ENCODE measurements at places on chromosomes 16 and 17. TPM values are rescaled to one million over a fixed set of nuclear protein-coding genes. Genes with fewer than 3 reads are reported as not detected.

DNA sequence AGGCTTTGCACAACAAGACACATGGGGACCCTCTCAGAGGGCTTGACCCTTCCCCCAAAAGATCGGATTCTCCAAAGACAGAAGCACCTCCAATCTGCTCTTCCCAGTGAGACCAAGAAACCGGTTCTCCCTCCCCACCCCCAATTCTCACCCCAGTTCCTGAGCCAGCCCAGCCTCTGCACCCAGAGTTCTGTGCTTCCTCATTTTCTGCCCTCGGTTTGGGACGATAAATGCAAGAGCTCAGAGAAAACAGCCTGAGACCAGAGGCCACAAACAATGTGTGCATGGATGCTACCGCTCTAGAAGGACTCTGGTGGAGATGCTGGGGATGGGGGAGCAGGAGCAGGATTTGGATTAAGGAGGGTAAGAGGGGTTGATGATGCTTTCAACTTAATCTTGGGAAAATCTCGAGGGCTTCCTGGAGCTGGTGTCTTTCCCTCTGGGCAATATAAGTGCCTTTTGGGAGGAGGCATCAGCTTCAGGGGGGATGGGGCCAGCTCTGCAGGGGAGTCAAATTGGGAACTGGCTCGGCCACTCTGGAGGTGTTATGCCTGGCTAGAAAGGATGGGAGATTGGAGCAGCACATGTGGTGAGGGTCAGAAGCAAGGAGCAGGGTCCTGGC lies 6.0 kb downstream of the KRT15 start:
- no peak for DNase-seq
- H3K27me3 ChIP-seq: peaks cover 6% of the 10 kb centered on the region
- no peak overlapping the region for H3K27ac ChIP-seq
- no peaks in the 10 kb centered on the region for H3K36me3 ChIP-seq
- no peaks in the 10 kb centered on the region for H3K4me1 ChIP-seq

DNA sequence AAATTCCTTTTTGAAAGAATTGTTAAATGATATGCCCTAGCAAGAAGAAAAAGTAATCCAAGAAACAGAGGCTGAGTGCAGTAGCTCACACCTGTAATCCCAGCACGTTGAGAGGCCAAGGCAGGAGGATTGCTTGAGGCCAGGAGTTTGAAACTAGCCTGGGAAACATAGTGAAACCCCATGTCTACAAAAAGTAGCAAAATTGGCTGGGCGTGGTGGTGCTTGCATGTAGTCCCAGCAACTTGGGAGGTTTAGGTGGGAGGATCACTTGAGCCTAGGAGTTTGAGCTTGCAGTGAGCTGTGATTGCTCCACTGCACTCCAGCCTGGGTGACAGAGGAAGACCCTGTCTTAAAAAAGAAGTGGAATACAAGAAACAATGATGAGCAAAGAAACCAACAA lies 56.1 kb downstream of the NT5M start:
- H3K4me3 ChIP-seq: no peak overlapping the region
- no peak overlapping the region for H3K27ac ChIP-seq
- no peak for DNase-seq
- H3K27me3 ChIP-seq: no peaks in the 10 kb centered on the region
- H3K4me1 ChIP-seq: peaks cover 30% of the 10 kb centered on the region

GRCh38 chr17:36030956-36031355 lies 13.2 kb upstream of the CCL23 start:
- H3K36me3 ChIP-seq: no peaks in the 10 kb centered on the region
- H3K27me3 ChIP-seq: no peaks in the 10 kb centered on the region
- H3K27ac ChIP-seq: no peak overlapping the region
- no peak overlapping the region for H3K4me3 ChIP-seq

GRCh38 chr16:29694384-29695195 lies 15.6 kb downstream of the QPRT start:
- no peak overlapping the region for H3K27ac ChIP-seq
- H3K4me1 ChIP-seq: peaks cover 19% of the 10 kb centered on the region
- peaks cover 22% of the 10 kb centered on the region for H3K36me3 ChIP-seq
- H3K27me3 ChIP-seq: no peaks in the 10 kb centered on the region
- no peak overlapping the region for H3K4me3 ChIP-seq

DNA sequence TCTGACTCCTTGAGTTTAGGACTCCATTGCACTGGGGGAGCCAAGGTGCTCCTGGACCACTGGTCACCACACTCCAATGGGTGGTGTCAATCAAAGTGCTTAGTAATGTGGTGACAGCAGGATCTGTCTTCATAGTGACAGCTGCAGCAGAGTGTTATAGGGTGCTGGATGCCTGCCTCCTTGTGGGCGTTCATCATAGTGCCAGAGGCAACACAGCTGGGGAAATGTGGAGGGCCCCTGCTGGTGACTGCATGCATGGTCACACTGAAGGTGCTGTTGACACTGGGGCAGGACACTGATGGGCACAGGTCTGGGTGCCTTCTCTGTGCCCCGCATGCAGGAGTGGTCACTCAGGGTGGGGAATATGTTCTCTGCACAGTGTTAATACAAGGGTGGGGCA lies 177.5 kb upstream of the CDH8 start:
- no peaks in the 10 kb centered on the region for H3K4me1 ChIP-seq
- no peak overlapping the region for H3K4me3 ChIP-seq
- no peaks in the 10 kb centered on the region for H3K36me3 ChIP-seq
- peak; percentile 29 for DNase-seq

Gene TNFRSF13B
- not detected for total RNA-seq

DNA sequence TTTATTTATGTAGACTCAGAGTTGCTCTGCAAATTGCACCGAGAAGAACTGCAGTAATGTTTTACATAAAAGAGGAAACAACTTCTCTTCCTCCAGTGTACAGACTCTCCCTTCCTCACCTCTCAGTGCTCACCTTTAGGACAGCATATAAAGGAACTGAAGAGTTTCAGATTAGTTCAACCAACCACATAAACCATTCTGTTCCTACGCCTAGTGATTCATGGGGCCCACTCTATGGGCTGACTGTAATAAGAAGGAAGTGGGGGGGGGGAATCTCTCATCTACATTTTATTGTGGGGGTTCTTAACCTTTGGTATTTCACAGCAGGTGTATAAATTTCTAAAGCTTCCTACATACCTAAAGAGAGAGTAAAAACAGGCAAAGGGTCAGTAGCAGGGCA lies 18.3 kb downstream of the ZSWIM7 start:
- peaks cover 1% of the 10 kb centered on the region for H3K36me3 ChIP-seq
- no peaks in the 10 kb centered on the region for H3K4me1 ChIP-seq
- H3K27ac ChIP-seq: no peak overlapping the region
- no peak for DNase-seq
- H3K4me3 ChIP-seq: no peak overlapping the region
- no peaks in the 10 kb centered on the region for H3K27me3 ChIP-seq

- H3K4me1 ChIP-seq: no peaks in the 10 kb centered on the region
- H3K27me3 ChIP-seq: no peaks in the 10 kb centered on the region
- no peak for DNase-seq
- H3K4me3 ChIP-seq: no peak overlapping the region
- no peak overlapping the region for H3K27ac ChIP-seq
- no peaks in the 10 kb centered on the region for H3K36me3 ChIP-seq
These were observed 615.6 kb upstream of the SOX9 start for GRCh38 chr17:71505200-71505599.

- peaks cover 48% of the 10 kb centered on the region for H3K27me3 ChIP-seq
- no peak overlapping the region for H3K4me3 ChIP-seq
- DNase-seq: no peak
- H3K36me3 ChIP-seq: no peaks in the 10 kb centered on the region
- no peak overlapping the region for H3K27ac ChIP-seq
- H3K4me1 ChIP-seq: no peaks in the 10 kb centered on the region
These were observed 298.8 kb downstream of the FOXL1 start for GRCh38 chr16:86877108-86877507.

DNA sequence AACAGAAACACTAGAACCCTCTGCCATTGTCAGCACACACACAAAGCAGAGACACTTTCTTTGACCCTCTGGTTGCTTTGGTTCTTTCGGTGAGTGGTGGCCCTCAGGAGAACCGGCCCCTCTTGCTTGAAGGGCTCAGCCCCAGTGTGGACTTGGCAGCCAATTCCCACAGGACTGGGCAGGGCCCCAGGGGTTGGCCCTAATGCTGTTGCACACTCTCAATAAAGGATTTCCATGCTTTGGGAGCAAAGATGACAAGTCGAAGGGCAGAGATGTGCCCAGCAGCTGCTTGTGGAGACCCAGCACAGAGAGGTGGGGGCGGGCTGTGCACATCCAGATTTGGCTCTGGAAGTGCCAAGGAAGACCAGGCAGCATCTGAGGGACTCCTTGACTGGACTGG lies 149.0 kb downstream of the NTN1 start:
- peaks cover 31% of the 10 kb centered on the region for H3K4me1 ChIP-seq
- peaks cover 10% of the 10 kb centered on the region for H3K27me3 ChIP-seq
- no peak overlapping the region for H3K4me3 ChIP-seq
- DNase-seq: no peak
- H3K27ac ChIP-seq: no peak overlapping the region

GRCh38 chr16:72091217-72091616 lies 2.2 kb downstream of the TXNL4B start:
- H3K27ac ChIP-seq: peak overlapping the region; percentile 1
- peak overlapping the region; percentile 100 for H3K4me3 ChIP-seq
- no peaks in the 10 kb centered on the region for H3K27me3 ChIP-seq
- peaks cover 48% of the 10 kb centered on the region for H3K4me1 ChIP-seq
- peaks cover 47% of the 10 kb centered on the region for H3K36me3 ChIP-seq

DNA sequence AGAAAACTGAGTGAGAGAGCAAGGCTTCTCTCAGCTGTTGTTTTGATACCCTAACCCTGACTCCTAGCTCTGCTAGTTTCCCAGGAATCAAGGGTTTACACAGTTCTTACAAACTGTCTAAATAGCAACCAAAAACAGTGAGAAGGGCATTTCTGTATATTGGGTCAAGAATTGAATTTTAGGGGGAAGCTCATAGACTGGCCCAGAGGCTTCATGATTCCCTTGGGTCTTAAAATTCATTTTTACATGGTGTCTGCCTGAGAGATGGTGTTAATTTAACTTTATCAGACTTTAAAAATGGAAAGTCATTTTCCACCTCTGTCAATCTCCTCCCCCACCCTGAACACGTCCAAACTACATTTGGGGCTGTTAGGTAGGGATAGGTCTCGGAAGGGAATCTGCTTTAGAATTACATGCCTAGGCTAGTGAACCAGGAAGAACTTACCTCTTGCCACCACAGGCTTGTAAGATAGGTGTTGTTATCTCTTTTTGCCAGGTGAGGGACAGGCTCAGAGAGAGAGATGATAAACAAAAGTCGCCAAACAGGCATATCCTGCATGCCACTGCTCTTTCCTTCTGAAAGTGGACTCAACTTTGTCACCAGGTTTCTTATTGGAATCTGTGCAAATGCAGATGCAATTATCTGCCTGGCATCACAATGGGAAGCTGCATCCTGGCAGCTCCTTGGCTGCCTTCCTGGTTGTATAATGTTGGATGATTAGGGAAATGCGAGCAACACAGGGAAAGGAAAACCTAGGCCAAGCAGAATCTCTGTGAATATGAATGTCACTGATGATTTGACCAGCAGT lies 3.1 kb downstream of the PHAF1 start:
- peak overlapping the region; percentile 83 for H3K4me3 ChIP-seq
- peaks cover 12% of the 10 kb centered on the region for H3K36me3 ChIP-seq
- H3K4me1 ChIP-seq: peaks cover 80% of the 10 kb centered on the region
- H3K27ac ChIP-seq: peak overlapping the region; percentile 90
- H3K27me3 ChIP-seq: no peaks in the 10 kb centered on the region
- DNase-seq: peak; percentile 62

Measured in HepG2 (cell line).